Omental fat pad (tissue), 4 donors: ENCODE measurements at places on chromosomes 16 and 17. TPM values are rescaled to one million over a fixed set of nuclear protein-coding genes. Genes with fewer than 3 reads are reported as not detected.
A peak's percentile ranks its signal among the peaks of the same experiment; 100 is the strongest.

TBC1D3 gene
- total RNA-seq, result not detected

ABCA8 gene
- total RNA-seq, result 49.8 TPM

STH gene
- total RNA-seq, result not detected

MLST8 gene
- total RNA-seq, result 44.6 TPM

ZNF689 gene
- total RNA-seq, result 9.5 TPM

PPY gene
- total RNA-seq, result not detected

RRAD gene
- total RNA-seq, result 13.6 TPM

IL34 gene
- 1.2 TPM for total RNA-seq

CLEC19A gene
- not detected for total RNA-seq

C16orf46 gene
- not detected for total RNA-seq

SRL gene
- 2.2 TPM for total RNA-seq

HOXB1 gene
- not detected for total RNA-seq

C17orf78 gene
- not detected for total RNA-seq

TBC1D10B gene
- 25.4 TPM for total RNA-seq

DNA sequence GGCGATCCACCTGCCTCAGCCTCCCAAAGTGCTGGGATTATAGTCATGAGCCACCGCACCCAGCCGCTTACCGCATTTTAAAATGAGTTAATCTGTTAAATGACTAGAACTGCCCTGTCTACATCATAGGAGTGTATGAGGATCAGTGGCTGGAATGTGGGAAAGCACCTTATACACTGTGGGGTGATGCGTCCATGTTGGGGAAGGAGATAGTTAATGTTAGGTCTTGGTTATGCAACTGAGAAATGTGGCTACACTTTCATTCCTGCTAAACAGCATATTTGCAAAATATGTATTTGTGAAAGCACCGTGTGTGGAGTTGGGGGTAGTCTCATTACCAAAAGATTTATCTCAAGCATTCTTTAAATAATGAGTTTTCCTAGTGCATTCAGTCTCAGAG is 107.6 kb downstream of the SPACA3 start:
- no peak for DNase-seq

DNA sequence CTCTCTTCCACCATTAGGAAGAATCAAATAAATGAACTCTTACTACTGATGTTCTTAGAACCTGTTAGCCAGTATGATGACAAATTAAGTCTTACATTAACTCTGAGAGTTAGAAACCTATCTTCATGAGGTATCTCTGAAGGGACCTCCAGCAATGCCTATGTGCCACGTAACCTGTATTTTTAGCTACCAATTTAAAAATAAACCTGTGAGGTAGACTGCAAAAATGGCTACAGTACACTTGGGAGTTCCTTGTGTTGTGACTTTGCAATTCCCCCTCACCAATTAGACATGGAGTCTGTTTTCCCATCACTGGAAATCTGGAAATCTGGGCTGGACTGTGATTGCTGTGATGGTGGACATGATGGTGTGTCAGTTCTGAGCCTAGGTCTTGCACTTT is 143.7 kb upstream of the MPHOSPH6 start:
- DNase-seq, result no peak

DNA sequence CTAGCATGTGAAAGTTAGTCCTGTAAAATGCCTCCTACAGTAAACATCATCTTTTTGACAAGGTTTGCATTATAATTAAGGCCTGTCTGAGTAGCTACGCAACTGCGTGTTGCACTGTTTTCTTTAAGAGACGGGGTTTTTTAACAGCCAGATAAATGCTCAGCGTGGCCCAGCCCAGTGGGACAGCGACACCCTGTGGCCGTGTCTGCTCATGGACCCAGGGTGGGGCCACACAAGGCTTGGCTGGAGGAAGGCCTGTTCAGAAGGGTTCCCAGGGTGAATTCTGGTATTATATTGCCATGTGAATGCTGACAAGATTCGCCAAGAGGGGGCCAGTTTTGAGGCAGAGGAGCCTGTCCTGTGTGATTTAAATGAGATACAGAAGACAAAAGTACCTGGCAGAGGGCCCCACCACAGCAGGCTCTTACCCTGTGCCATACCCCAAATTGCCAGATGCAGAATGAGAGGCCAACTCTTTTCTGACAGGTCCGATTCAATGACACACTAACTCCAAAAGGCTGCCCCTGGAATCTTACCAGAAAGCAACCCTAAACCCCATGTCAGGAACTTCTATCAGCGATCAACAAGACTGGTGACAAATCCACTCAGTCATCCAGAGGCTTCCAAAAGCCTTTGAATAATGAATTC is 65.9 kb upstream of the IRX6 start:
- peak; percentile 31 for DNase-seq

DNA sequence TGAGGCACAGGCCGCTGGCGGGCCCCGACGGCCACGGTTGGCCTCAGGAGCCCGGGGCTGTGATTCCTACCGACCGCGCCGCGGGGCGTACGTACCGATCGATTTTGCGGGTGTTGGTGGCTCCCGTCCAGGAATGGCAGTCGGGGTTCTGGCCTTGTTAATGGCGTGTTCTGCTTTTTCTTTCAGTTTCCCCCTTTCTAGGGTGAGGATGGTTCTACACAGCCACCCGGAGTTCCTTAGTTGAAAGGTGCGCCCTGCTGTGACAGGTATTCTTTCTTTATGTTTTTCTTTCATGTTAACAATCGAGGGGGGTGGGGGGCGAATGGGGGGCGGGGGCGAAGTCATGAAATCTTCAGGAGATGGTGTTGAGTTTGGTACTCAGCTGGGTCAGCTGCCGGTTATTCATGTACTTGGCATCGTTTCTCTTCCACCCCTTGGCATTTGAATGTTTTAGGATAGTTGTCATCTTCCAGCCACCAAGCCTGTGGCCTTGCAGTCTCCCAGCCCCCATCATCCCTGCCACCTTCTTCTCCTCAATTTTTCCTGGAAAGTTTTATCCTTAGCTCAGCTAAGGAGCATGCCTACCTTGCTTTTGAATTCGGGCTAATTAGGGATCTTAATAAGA is 802 bp downstream of the CYLD start:
- no peak for DNase-seq

GRCh38 chr17:17028059-17028877 is 14.0 kb upstream of the MPRIP start:
- no peak for DNase-seq

- no peak for DNase-seq
Measured at GRCh38 chr17:8868529-8868951, 1.1 kb upstream of the PIK3R6 start.

- no peak for DNase-seq
Measured at GRCh38 chr16:89749637-89750036, 28.3 kb downstream of the ZNF276 start.

DNA sequence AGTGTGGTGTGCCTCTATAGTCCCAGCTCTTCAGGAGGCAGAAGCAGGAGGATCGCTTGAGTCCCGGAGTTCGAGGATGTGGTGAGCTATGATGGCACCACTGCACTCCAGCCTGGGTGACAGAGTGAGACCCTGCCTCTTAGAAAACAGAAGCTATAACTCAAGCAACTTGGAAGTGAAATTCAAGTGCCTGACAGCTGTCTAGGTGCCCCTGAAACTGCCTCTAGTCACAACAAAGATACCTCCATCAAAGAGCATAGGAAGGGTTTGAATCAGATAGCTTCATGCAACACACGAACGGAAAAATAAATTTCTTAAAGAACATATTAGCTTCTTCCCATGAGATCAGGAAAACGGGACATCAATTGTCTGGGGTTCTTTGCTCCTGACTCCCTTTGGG is 860 bp upstream of the PLCG2 start:
- no peak for DNase-seq

- DNase-seq, result no peak
Measured at GRCh38 chr17:36657390-36657762, 56.0 kb downstream of the MRM1 start.

DNA sequence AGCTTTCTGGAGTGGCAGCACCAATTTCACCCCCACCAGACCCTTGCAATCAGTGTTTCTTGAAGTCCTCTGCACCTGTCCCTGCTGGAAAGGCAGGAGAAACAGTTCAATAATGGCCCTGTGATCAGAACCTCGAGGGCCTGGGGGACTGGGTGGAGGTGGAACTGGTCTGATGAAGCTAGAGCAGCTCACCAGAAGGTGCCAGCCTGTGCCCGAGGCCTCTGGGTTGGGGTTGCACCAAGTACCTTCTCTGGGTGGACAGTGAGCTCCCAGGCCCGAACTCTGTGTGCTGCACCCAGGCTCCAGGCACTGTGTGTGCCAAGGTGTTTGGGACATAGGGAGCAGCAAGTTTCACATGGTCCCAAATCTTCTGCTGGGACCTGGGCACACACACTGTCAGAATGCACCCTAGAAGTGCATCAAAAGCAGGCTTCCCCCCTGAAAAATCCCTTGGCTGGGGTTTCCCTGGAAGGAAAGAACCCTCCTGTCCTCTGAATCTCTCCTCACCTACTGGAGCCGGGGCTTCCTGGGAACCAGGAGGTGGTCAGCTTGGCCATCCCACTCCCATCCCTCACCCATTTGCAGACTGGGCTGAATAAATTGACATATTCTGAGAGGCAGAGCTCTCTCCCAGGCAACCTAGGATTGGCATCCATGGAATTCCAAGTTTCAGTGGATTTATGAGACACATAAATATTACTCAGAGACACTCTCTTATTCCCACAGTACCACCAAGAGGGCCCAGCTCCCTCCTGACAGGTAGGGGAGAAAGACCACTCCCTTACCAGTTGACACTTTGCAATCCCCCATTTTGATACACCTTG is 17.4 kb downstream of the CD300LG start:
- no peak for DNase-seq

- DNase-seq, result no peak
Measured at GRCh38 chr16:64398793-64399192, 723.1 kb downstream of the CDH11 start.

DNA sequence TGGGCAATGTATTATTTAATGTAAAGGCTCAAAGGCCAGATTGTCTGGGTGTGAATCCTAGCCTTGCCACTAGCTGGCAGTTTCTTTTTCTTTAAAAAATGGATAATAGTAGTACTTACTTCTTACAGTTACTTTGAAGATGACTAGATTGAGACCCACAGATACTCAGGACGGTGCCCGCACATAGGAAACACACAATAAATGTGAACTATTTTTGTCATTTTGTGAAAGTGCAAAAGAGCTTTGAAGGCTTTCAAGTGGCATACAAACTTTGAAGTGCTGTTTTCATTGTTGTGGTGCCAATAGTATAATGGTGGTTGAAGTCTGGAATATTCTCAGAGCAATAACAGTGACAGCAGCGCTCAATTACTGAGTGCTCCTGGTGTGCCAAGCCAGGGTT is 63.6 kb downstream of the OTOA start:
- DNase-seq, result no peak

DNA sequence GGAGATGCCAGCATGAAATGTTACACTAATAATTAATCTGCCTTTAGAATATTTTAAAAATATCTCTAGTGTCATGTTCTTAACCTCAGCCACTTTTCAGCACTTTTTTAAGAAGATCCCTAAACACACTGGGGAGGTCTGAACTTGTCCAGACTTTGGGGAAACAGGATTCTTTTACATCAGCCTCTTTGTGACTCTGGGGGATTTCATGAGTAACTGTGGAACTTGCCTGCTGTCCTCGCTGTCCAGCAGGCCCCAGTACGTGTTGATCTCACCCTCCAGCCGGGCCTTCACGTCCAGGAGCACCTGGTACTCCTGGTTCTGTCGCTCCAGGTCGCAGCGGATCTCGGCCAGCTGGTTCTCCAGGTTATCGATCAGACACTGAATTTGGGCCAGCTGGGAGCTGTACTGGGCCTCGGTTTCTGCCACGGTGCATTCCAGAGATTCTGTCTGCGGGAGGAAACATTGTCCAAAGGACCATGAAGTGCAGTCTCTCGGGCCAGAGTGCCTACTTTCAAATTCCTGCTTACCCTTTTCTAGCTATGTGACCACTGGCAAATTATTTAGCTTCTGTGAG is 5.5 kb downstream of the KRT40 start:
- DNase-seq, result no peak

DNA sequence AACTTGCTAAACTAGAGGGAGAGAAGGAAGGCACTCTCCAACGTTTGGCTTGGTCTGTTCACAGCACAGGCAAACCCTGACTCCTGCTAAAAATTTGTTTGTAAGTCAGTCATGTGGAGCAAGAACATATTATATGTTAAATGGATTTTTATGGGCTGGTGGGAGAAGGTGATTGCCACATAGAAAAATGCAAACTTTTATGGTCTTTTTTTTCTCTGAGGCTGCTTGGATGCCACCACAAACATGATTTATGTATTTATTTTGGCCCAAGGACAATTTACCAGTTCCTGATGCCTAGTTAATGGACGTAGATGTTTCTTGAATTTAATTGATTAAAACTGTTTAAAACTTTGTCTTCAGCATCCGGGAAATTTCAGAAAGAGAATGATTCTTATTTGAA is 274.2 kb upstream of the MYOCD start:
- no peak for DNase-seq

DNA sequence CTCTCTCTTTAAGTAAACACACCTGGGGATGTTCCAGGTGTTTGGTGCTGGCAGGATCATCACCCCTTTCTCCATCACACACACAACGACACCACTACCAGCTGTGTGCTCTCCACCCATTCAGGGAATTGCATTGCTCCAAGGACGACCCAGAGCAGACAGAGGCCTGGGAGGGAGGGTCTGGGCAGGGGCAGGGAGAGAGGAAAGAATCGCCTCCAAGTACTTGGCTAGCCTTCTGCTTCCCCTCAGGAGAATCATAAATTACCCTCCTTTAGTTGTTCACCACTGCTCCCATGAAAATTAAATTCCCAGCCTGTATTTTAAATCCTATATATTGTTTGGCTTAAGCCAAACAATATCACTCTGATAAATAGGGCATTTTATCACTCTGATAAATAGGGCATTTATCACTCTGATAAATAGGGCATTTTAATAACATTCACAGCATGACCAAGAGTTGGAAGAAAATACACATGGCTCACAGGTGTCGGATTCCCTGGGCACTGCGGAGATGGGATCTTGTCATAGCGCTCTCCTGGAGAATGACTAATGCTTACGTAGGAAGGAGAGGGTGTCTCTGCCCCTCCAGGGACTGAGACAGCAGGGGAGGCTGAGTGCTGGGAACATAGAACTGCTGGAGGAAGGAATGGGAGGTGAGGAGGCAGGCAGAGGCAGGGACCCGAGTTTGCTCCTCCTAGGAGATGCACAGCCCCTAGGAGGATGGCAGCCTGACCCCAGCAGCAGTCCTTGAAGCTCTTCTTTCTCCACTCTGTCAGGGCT is 673.6 kb downstream of the HS3ST4 start:
- no peak for DNase-seq

DNA sequence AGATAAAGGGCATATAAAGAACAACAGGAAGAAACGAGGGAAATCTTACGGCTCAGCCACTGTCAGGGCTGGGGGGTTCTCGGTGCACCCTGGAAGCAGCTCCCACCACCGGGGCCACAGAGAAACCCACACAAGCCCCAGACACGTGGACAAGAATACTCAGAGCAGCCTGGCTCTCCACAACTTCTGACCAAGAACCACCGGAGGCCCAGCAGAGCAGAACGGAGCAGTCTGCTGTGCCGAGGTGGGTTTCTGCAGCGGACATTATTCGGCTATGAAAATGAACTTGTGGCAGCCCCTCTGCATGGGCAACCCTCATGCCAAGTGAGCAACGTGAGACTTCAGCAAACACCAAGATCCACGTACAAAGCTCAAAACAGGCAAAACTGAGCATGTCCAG is 6.8 kb downstream of the DNASE1 start:
- no peak for DNase-seq
